ENCODE measurements at places on chromosomes 12 and 14. TPM values are rescaled to one million over a fixed set of nuclear protein-coding genes. Genes with fewer than 3 reads are reported as not detected.

The AKAP6 gene
- 2.0 TPM for polyA plus RNA-seq

The CDCA4 gene
- 18.7 TPM for polyA plus RNA-seq

The GZMB gene
- 0.79 TPM for polyA plus RNA-seq

The ALKBH2 gene
- polyA plus RNA-seq = 34.3 TPM

The KERA gene
- not detected for polyA plus RNA-seq

The LAG3 gene
- polyA plus RNA-seq = 0.75 TPM

The IKZF4 gene
- 15.0 TPM for polyA plus RNA-seq

The RDH16 gene
- polyA plus RNA-seq = 0.68 TPM

The CLEC2D gene
- 9.9 TPM for polyA plus RNA-seq

The IL31 gene
- polyA plus RNA-seq = not detected

The TAS2R19 gene
- 0.94 TPM for polyA plus RNA-seq

The ASIC1 gene
- polyA plus RNA-seq = 4.1 TPM

The NEUROD4 gene
- not detected for polyA plus RNA-seq

The CACNA1C gene
- 6.4 TPM for polyA plus RNA-seq

The OR10P1 gene
- polyA plus RNA-seq = not detected

The PKP2 gene
- 21.2 TPM for polyA plus RNA-seq

The GPR65 gene
- 0.64 TPM for polyA plus RNA-seq

The ACOT2 gene
- 53.3 TPM for polyA plus RNA-seq

The SPTB gene
- 13.2 TPM for polyA plus RNA-seq

The SAMD15 gene
- 9.8 TPM for polyA plus RNA-seq

The KRT83 gene
- not detected for polyA plus RNA-seq

The STRAP gene
- 197 TPM for polyA plus RNA-seq

The MBIP gene
- 54.2 TPM for polyA plus RNA-seq
